ENCODE measurements at places on chromosomes 16 and 17. TPM values are rescaled to one million over a fixed set of nuclear protein-coding genes. Genes with fewer than 3 reads are reported as not detected.

The ACD gene
- 53.7 TPM for total RNA-seq

The ST6GALNAC2 gene
- not detected for total RNA-seq

GRCh38 chr17:28226563-28227315 is 92.3 kb upstream of the TMEM97 start:
- H3K4me3 ChIP-seq, result no peak overlapping the region
- peaks cover 9% of the 10 kb centered on the region for H3K4me1 ChIP-seq
- peaks cover 38% of the 10 kb centered on the region for H3K27me3 ChIP-seq
- DNase-seq, result no peak
- H3K27ac ChIP-seq, result no peak overlapping the region
- H3K36me3 ChIP-seq, result no peaks in the 10 kb centered on the region

The KRTAP9-2 gene
- not detected for total RNA-seq

The ACLY gene
- 185 TPM for total RNA-seq

GRCh38 chr17:9232591-9233270 is 211.4 kb downstream of the NTN1 start:
- peaks cover 8% of the 10 kb centered on the region for H3K27me3 ChIP-seq
- H3K27ac ChIP-seq, result no peak overlapping the region
- H3K36me3 ChIP-seq, result no peaks in the 10 kb centered on the region
- no peak overlapping the region for H3K4me3 ChIP-seq
- no peak for DNase-seq

The GPR142 gene
- not detected for total RNA-seq

DNA sequence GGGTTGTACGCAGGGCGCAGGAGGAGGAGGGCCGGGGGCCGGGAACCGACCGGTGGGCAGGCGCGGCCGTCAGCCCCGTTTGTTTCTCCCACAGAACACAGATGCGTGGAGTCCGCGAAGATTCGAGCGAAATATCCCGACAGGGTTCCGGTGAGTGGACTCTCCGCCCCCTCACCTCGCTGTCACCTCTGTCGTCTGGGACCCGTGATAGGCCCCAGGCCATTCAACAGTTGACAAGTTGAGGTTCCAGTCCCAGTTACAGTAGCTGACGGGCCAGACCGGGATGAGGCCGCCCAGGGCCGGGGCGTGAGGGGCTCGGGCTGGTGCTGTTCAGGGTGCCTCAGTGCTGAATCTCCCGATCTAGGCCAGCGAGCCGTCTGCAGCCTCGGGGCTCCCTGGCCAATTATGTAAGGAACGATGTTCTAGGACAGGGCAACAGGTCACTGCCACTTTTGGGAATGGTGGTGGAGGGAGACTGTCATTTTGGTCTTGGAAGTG is 628 bp downstream of the GABARAPL2 start:
- H3K27me3 ChIP-seq, result peaks cover 7% of the 10 kb centered on the region
- peak overlapping the region; percentile 68 for H3K27ac ChIP-seq
- peaks cover 9% of the 10 kb centered on the region for H3K36me3 ChIP-seq
- DNase-seq, result peak; percentile 46
- peak overlapping the region; percentile 93 for H3K4me3 ChIP-seq

DNA sequence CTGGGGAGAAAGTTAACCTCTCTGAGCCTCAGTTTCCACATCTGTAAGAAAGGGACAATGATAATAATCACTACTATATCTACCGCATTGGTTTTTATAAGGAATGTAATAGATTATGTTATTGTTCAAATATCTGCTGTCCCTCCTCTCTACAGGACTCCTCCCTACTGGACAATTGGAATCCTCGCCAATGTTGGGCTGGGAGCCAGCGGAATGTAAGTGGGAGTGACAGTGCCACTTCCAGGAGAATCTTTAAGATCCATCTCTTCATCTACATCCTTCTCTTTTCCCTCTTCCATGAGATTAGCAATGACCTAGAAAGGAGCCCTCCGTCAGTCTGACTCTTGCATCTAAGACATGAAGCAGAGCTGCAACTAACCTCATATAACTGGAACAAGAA is 95.1 kb downstream of the GRIN2A start:
- no peak overlapping the region for H3K4me3 ChIP-seq
- DNase-seq, result no peak
- no peak overlapping the region for H3K27ac ChIP-seq

DNA sequence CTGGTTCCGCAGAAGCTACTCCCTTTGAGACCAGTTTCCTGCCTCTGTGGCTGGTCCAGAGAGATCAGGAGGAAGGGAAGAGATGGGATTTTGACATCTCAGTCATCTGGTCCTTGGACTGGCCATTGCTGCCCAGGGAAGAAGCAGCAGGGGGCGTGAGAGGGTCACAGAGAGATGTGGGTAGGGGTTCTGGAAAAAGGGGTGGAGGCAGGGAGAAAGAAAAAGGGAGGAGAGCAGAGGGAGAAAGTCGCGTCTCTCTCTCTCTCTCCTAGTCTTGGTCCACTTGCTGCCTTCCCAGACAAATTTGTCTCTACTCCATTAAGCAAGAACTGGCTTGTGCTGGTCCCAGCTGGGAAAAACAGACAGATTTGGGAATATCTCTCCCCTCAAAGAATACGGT is 4.4 kb downstream of the SHBG start:
- no peaks in the 10 kb centered on the region for H3K4me1 ChIP-seq
- H3K27me3 ChIP-seq, result no peaks in the 10 kb centered on the region
- no peak overlapping the region for H3K27ac ChIP-seq
- no peaks in the 10 kb centered on the region for H3K36me3 ChIP-seq

DNA sequence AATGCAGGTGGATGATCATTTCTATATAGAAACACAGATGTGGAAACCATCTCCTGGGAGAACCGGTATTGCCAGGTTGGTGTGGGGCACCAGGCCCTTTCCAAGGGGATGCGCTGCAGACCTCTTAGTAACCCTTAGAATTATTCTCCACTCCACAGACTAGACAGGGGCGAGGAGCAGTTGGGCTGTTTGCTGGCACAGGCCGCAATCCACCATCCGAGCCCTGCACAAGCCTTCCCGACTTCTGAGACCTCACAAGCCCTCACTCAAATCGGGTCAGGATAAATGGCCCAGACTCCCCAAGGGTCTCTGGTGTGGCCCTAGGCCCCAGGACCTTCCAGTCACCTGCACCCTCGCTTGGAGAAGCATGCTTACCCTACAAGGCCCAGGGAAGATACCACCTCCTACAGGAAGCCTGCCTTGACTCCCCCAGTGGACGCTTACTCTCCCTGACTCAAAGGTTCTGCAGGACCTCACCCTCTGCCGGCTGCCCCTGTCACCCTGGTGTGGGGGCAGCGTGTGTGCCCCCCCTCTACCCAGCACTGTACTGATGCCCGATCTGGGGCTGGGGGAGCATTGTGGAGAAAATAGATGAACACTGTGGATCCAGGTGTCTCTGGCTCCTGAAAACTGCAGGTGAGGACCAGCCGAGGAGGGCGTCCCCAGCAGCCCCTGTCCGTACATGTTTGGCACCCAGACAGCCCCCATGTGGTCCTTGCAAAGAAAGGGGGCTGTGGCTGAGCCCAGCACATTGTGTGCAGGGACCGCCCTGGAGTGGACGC is 49.8 kb upstream of the ACSF3 start:
- no peaks in the 10 kb centered on the region for H3K4me1 ChIP-seq
- no peak for DNase-seq
- no peak overlapping the region for H3K27ac ChIP-seq
- no peak overlapping the region for H3K4me3 ChIP-seq

DNA sequence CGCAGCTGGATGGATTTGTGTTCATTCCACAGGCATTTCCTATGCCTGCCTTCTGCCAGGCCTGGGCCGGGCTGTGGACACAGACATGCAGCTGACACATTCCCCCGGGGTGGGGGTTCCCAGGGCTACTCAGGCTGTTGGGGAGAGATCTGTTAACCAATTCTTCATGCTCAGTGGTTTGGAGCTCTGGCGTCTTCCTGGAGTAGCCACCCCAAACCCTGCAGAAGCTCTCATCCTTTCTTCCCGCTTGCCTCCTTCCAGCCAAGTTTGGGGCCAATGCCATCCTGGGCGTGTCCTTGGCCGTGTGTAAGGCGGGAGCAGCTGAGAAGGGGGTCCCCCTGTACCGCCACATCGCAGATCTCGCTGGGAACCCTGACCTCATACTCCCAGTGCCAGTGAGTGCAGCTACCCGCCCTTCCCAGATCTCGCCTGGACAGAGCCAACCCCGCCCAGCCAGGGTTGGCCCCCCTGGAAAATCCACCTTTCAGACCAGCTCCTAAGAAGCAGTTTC is 2.6 kb downstream of the ENO3 start:
- peaks cover 5% of the 10 kb centered on the region for H3K36me3 ChIP-seq
- H3K27me3 ChIP-seq, result no peaks in the 10 kb centered on the region
- DNase-seq, result no peak
- peaks cover 18% of the 10 kb centered on the region for H3K4me1 ChIP-seq

- H3K27ac ChIP-seq, result no peak overlapping the region
- no peak overlapping the region for H3K4me3 ChIP-seq
- peaks cover 2% of the 10 kb centered on the region for H3K36me3 ChIP-seq
- H3K27me3 ChIP-seq, result no peaks in the 10 kb centered on the region
Measured at GRCh38 chr17:78057113-78057740, 71.3 kb downstream of the TMC6 start.

GRCh38 chr17:39143552-39144093 is 7.8 kb downstream of the PLXDC1 start:
- no peaks in the 10 kb centered on the region for H3K27me3 ChIP-seq
- no peak for DNase-seq
- no peaks in the 10 kb centered on the region for H3K36me3 ChIP-seq
- H3K4me3 ChIP-seq, result no peak overlapping the region
- H3K4me1 ChIP-seq, result peaks cover 13% of the 10 kb centered on the region

DNA sequence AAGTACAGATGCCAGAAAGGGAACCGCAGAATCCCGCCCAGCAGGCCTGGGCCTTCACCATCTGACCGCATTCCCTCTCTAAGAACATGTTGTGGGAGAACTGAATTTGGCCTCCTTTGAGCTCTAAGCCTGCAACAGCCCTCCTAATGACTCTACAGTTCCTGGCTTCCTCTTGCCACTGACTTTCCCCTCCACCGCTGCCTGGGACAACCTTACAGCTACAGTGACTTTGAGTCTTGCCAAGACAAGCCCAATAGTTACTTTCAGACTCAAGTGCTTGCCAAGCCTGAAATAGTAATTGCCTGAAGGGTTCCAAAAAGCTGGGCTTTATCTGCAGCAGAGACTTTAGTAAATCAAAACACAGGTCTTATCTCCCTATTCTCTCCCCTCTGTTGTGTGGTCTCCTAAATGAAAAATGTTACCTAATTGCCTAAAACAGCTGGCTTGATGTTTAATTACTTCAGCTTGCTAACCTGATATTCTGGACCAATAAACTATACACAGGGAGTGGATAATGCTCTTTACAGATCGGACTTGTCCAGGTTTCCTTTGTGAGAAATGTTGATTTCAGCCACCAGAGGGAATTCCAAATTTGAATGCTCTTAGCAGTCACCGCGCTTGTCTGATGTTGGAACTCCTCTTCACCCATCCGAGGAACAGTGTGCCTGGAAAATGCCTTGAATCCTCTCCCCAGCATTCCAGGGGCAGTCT is 85.1 kb upstream of the TBX2 start:
- no peaks in the 10 kb centered on the region for H3K4me1 ChIP-seq
- no peaks in the 10 kb centered on the region for H3K27me3 ChIP-seq
- DNase-seq, result no peak
- no peak overlapping the region for H3K27ac ChIP-seq

The HOXB1 gene
- not detected for total RNA-seq

DNA sequence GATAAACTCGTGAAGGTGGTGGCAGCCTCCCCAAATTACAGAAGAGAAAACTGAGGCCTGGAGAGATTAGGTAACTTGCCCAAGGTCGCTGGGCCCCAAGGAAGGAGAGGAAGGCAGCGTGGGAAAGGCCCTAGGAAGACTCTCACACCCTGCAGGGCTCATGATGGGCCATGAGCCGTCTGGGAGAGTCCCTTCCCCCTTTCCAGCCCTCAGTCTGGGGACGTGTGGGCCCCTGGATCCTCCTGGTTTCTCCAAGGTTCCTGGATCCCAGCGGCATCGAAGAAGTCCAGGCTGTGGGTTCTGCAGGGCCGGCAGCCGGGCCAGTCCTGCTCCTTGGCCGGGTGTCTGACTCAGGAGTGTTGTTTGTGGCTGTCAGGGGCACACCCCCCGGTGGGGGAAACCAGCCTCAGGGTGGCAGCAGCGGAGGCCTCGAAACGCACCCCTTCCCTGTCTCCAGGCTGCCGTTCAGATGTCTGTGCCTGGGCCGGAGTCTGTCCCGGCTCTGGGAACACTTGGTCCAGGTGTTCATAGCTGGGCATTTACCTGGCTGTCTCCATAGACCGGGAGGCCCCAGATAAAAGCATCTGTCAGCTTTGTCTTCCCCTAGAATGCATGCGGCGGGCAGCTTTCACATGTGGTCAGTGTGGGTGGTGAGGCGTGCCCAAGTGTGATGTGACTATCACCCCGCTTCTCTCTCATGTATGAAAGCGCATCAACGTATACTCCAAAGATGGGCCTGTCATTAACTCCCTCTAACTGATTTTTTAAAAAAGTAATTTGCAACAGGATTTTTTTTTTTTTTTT is 3.7 kb upstream of the RAP1GAP2 start:
- no peak overlapping the region for H3K27ac ChIP-seq
- peaks cover 50% of the 10 kb centered on the region for H3K27me3 ChIP-seq
- peak; percentile 89 for DNase-seq

The CD300LG gene
- total RNA-seq, result not detected

DNA sequence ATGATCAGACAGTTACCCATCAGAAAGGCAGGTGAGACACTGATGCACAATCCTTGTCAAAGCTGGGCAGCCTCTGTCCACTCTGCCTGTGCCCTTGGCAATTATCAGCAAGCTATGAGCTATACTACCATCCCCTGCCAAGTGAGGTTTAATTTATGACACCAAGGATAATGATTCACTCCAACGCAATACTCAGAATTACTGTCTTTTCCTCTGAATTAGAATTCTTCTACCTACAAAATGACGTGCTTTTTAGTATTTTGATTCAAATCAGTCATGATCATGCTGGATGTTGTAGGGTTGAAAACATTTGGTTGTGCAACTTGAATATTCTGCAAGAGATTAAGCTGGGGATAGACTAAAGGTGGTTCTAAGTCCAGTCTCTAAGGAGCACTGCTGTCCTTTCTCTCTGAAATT is 116.8 kb upstream of the SOX9 start:
- H3K4me3 ChIP-seq, result no peak overlapping the region
- no peak overlapping the region for H3K27ac ChIP-seq
- no peaks in the 10 kb centered on the region for H3K4me1 ChIP-seq
- H3K36me3 ChIP-seq, result no peaks in the 10 kb centered on the region
- DNase-seq, result no peak
- no peaks in the 10 kb centered on the region for H3K27me3 ChIP-seq

The KRT33A gene
- total RNA-seq, result not detected

DNA sequence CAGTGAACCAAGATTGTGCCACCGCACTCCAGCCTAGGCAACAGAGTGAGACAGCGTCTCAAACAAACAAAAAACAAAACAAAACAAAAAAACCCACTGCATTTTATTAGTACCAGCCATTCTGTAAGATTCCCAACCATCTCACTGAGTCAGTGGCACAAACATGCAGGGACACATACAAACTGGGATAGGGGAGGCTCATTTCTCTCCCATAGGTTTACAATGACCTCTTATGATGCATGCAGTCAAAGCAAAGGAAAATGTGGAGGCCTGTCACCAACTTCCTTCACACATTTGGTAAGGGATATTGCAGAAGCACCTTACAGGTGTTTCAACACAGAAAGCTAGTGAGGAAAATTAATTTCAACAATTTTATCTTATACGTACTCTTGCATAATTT is 12.4 kb upstream of the STRADA start:
- H3K4me1 ChIP-seq, result peaks cover 19% of the 10 kb centered on the region
- peaks cover 53% of the 10 kb centered on the region for H3K36me3 ChIP-seq
- no peak overlapping the region for H3K27ac ChIP-seq
- no peak for DNase-seq
- no peaks in the 10 kb centered on the region for H3K27me3 ChIP-seq

The DBNDD1 gene
- 0.52 TPM for total RNA-seq

The FOXN1 gene
- total RNA-seq, result not detected
